ENCODE measurements at places on chromosomes 11 and 22.

- DNase-seq = no peak
These were observed 585.2 kb downstream of the BRD1 start for GRCh38 chr22:49242480-49242879.

DNA sequence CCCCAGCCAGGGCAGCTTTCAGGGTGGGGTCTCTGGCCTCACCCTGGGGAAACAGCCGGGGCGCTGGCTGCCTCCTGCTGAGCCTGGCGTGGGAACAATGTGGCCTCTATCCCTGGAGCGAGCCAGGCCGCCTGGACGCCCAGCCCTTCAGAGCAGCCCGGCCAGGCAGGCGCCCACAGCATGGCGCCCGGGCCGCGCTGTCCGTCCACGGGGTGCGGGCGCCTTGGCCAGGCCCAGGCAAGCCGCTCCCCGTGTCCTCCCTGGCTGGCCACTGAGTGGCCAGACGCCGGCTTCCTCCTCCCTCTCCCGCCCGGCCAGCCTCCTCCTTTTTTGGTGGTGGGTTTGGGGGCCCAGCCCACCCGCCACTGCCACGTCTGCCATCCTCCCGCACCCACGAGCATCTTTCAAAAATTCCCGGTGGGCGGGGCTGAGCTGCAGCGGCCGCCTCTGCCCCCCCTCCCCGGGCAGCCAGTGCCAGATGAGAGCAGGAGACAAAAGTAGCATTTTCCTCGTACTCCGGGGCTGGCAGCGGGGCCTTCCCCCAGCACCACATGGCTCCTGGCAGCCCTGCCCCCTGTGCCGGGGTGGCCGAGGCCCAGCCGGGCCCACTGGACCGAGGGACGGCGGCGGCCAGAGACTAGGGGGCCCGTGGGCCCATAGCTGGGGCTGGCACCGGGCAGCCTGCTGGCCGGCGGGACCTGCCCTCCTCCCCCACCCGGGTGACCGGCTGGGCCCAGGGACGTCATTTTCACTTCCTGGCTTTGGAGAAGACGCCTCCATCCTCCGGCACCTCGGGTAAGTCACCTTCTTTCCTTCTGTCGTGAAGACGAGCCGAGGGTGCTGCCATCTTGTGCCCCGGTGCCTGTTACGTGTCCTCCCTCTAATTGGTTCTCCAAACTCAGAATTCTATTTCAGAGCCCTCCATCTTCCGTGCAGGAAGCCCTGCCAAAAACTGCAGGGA is 70.2 kb upstream of the PPARA start:
- DNase-seq = no peak

GRCh38 chr22:18078329-18079041 is 695 bp downstream of the PEX26 start:
- no peak for DNase-seq

- no peak for DNase-seq
These were observed 11.7 kb downstream of the SLC35C1 start for GRCh38 chr11:45816614-45817013.

- no peak for DNase-seq
These were observed 40.1 kb upstream of the FLI1 start for GRCh38 chr11:128653801-128654231.

DNA sequence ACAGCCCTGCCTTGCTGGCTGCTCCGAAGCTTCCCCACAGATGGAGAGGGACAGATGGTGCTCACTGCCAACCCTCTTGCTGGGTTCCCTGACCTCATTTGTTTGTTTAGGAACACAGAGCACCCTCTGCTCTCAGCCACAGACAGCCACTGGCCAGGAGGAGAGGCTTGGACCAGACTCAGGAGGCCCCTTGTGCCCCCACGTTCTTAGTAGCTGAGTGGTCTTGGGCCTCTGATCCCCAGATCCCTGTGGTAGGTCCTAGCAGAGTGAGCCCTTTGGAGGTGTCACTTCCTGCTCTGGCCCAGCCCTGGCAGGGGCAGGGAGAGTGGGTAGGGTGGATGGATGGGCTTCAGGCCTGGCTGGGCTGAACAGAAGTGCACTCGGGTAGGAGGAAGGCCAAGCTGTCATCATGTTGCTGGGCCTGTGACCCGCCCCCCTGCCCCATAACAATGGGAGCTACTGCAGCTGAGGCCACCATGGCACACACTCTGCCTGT is 84.0 kb downstream of the DHCR7 start:
- DNase-seq = no peak

DNA sequence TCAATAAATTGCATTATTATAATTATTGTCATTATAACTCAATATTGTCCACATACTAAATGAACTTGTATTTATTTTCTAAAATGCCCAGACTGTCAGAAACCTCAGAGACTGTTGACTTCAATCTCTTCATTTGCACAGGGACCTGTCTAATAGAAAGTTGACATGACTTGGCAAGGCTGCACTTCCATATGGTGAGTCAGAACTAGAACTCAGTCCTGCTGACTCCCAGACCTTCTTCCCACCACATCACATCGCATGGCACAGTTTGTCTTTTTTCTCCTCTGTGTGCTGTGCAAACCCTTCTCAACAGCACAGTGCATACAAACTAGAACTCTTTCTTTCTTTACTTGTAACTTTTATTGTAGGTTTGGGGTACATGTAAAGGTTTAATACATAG is 215.1 kb upstream of the BLID start:
- no peak for DNase-seq

DNA sequence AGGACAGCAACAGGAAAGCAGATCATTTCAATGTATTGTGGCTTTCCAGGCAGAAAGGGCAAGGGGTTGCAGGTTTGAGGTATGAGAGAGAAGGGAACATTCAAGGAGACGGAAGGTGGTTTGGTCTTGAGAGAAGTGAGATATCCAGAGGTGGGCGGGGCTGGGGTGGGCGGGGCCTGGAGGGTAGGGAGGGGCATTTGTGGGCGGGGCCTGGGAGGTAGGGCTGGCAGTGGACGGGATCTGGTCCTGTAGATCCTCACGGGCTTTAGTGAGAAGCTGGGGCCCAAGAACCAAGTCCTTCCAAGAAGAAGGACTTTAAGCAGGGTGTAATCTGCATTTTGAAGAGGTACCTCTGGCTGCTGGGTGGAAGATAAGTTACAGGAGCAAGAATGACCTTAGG is 199.2 kb downstream of the MN1 start:
- DNase-seq = no peak

- DNase-seq = no peak
These were observed 10.4 kb upstream of the CELSR1 start for GRCh38 chr22:46547883-46548244.

DNA sequence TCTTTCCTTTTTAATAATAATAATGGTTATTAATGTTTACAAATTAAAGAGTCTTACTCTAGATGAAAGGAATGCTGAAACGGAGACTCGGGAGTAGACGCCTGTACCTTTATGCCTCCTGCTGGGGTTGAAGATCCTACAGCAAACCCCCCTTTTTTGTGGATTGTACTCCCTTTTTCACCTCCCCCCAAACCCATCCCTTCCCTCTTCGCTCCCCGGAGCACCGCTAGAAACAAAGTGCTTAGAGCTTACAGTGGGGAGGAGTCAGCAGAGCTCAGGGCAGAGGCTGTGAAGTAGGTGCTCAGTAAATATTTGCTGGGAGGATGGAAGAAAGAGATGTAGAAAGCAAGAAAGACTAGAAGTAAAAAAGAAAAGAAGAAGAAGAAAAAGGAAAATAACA is 169.7 kb downstream of the NXPE2 start:
- no peak for DNase-seq

- no peak for DNase-seq
These were observed 122.6 kb upstream of the SORL1-AS1 start for GRCh38 chr11:121575250-121575962.

GRCh38 chr22:32591620-32592019 is 117.0 kb downstream of the FBXO7 start:
- no peak for DNase-seq

DNA sequence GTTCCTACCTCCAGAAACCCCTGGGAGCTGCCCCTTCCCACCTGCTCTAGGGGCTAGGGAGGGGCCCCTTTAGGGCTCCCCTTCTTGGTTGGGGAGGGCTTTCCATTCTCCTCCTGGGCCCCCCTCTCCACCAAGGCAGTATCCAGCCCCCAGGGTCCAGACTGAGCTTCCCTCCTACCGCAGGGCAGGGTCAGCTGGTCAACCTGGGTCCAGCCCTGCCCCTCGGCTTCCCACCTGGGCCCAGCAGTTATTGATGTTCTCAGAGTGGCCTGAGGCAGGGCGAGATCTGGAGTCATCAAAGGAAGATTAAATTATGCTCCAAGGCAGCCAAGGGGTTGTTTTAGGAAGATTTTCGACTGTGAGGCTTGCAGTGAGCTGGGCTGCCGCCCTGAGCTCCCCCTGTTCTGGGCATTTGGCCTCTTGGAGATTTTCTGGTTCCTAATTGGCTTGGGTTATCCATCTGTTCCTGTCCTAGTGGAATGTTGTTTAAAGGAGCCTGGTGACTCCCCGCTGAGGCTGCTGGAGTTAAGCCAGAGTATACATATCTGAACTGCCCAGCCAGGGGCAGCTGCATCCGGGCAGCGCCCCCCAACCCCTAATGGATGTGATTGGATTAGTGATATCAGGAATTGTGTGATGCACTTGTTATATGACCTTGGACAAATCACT is 1.8 kb upstream of the SLC22A8 start:
- no peak for DNase-seq

DNA sequence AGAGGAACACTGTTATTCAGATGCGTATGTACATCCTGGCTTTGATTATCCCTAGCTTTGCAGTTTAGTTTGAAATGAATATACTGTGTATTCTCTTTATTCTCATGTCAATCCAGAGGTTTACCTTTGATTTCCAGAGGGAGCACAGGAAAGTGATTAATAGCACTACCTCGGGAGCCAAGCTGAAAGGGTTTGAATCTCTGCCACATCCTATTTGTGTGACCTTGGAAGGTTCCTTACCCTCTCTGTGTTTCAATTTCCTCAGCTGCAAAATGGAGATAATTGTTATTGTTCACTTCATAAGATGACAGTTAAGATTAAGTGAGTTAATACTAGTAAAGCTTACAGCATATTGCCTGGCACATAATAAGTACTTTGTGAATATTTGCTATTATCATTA is 17.9 kb downstream of the ELMOD1 start:
- no peak for DNase-seq

GRCh38 chr11:1438261-1438966 is 48.2 kb downstream of the MOB2 start:
- DNase-seq = no peak

- DNase-seq = no peak
These were observed 59.8 kb downstream of the LUZP2 start for GRCh38 chr11:24556693-24557092.

GRCh38 chr11:111352935-111353710 is 26.0 kb downstream of the POU2AF1 start:
- no peak for DNase-seq

DNA sequence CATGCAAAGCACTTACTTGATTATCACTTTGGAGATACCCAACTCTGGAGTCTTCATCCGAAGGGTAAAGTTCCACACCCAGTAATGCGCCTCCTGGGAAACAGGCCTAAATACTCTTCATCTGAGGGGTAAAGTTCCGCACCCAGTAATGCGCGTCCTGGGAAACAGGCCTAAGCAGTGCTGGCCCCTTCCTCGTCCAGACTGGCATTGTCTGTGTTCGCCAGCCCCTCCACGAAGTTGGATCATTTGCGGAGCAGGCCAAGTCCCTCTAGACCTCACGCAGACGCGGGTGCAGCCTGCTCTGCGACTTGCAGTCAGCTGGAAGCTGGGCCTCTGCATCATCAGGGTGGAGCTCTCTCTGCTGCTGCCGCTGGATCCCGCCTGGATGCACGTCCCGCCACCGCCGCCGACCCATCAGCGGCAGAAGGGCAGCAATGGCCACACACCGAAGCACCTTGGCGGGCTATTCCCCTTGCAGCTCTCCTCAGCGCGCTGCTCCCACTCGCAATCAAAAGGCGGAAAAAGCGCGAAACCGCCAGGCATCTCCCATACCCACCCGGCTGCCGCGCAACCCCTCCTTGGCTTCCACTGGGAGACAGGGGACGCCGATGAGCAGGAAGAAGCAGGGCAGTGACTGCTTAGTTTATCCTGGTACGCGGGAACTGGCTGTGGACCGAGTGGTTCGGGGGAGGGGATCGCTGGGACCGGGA is 34.1 kb upstream of the GLYATL1 start:
- DNase-seq = no peak

GRCh38 chr11:117836077-117836960 is 11.8 kb upstream of the FXYD2 start:
- no peak for DNase-seq

DNA sequence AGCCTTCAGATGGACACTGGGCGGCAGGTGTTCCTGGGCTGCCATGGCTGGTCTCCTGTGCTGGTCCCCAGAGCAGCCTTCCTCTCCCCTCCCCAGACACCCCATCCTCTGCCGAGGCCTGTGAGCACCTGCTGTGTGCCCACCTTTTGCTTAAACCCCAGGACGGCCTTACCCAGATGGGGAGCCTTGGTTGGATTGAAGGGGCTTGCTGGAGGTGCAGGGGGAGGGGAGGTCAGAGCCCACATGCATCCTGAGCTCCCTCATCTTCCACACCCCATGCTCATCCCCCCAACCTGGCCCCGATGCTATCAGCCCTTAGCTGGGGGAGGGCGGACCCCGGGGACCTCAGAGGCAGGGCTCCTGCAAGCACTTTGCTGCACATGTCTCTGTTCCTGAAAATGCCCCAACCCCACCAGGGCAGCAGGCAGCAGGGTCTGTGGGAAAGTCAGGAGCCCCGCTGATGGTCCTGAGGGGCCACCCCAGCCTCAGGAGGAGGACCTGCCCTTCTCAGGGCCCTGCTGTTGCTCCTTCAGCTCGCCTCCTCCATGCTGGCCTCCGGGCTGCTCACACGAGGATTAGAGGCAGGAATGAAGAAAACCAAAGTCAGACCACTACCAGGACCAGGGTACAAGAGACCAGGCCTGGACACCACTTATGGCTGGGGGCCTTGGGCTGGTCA is 41.6 kb upstream of the CCDC188 start:
- no peak for DNase-seq

GRCh38 chr11:64341851-64342791 is 2.1 kb downstream of the CCDC88B start:
- DNase-seq = peak; percentile 88

DNA sequence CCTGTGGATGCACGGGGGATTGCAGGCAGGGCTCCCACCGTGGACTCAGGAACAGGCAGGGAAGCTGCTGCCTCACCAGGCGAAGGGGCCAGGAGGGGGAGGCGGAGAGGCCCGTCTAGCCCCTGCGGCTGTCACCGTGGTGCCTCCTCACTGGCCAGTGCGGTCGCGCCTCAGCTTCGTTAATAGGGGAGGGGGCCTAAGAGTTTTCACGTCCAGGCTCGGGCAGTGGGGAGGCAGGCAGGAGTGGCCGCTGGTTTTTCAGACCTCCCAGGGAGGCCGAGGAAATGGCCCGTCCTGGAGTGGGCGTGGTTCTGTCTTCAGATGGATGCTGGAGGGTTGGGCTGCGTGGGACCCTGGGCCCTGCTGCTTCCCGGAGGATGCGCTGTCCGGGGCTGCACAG is 91.1 kb upstream of the B3GAT1 start:
- no peak for DNase-seq

GRCh38 chr11:59401262-59401552 is 25.0 kb downstream of the OR5A2 start:
- DNase-seq = no peak

DNA sequence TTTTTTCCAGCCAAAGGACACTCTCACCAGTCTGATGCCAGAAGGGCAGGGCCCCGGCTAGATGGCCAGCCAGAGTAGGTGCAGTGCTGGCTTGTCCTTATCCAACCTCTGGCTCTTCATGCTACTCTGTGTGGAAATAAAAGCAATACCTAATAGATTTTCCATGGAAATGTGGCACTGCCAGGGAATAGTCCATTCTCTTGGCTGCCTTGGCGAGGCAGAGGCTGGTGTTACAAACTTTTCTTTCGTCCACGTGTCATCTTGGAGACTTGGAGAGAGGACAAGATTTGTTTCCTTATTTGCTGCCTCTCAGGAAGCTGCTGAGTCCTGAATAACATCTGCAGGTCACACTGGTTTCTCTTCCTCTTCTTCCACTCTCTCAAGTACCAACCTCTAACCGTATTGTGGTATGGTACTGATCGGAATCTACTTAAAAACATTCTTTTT is 17.2 kb upstream of the C1QTNF4 start:
- DNase-seq = no peak

All from GM18507 (cell line).